ENCODE measurements at places on chromosomes 16 and 17.
A peak's percentile ranks its signal among the peaks of the same experiment; 100 is the strongest.

- DNase-seq: no peak
Observed at GRCh38 chr17:43398724-43399595, at the start of gene ARL4D. ARL4D (plus strand) TSS chr17:43398993; CDS start chr17:43399733, 740 bp downstream.

GRCh38 chr16:30166202-30166902 lies 17.1 kb upstream of the CORO1A start:
- DNase-seq: no peak

GRCh38 chr17:82449883-82450356 lies 632 bp downstream of the CYBC1 start:
- no peak for DNase-seq

- DNase-seq: peak; percentile 8
Observed at GRCh38 chr16:10616756-10617640, 36.6 kb upstream of the EMP2 start.

GRCh38 chr17:9456330-9456729 lies 119.3 kb downstream of the STX8 start:
- DNase-seq: no peak

DNA sequence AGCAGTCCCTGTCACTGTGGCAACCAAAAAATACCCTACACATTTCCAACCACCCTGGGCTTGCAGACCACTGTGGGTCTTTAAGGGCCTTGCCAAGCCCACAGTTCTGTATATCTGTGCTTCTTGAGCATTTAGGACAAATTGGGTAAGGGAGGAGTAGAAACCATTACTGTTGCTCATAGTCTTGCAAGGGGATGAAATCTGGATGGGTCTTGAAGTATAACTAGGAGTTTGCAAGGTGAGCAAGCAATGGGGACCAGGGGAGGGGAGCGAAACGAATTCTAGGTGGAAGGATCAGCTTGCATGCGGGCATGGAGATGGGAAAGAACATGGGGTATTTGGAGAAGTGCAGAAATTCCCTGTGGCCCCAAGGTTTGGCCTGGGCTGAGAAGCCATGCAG lies 202.9 kb downstream of the RAB11FIP4 start:
- DNase-seq: no peak

GRCh38 chr16:82085011-82085779 lies 50.1 kb downstream of the HSD17B2 start:
- no peak for DNase-seq

- no peak for DNase-seq
Observed at GRCh38 chr17:4142107-4142900, 526 bp downstream of the ZZEF1 start.

- no peak for DNase-seq
Observed at GRCh38 chr16:68776821-68777485, 39.9 kb downstream of the CDH1 start.

GRCh38 chr16:82892324-82892723 lies 265.6 kb downstream of the CDH13 start:
- no peak for DNase-seq

- DNase-seq: no peak
Observed at GRCh38 chr16:87472142-87472778, 20.6 kb downstream of the ZCCHC14 start.

- no peak for DNase-seq
Observed at GRCh38 chr16:53057658-53058057, 2.9 kb downstream of the CHD9 start.

- no peak for DNase-seq
Observed at GRCh38 chr17:18315562-18315922, 449 bp downstream of the SMCR8 start.

DNA sequence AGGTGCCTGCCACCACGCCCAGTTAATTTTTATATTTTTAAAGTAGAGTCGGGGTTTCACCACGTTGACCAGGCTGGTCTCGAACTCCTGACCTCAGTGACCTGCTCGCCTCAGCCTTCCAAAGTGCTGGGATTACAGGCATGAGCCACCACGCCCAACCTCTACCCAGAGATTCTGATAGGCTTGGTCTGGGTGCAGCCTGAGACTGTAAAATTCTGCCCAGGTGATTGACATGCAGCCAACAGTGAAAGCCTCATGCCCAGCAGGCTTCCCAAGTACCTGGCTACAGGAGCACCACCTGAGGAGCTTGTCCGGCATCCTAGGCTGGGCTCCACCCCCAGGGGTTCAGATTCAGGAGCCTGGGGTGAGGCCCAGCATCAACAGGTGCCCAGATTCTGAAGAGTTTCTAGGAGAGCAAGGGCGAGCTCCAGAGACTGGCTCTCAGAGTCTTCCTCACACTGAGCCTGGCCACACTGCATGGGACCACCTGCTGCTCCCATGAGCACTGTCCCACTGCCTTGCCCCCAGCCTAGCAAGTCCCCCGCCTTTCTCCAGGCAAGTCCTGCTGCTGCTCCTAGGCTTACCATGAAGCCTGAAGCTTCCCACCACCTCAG lies 16.6 kb downstream of the ZNF385C start:
- DNase-seq: no peak

DNA sequence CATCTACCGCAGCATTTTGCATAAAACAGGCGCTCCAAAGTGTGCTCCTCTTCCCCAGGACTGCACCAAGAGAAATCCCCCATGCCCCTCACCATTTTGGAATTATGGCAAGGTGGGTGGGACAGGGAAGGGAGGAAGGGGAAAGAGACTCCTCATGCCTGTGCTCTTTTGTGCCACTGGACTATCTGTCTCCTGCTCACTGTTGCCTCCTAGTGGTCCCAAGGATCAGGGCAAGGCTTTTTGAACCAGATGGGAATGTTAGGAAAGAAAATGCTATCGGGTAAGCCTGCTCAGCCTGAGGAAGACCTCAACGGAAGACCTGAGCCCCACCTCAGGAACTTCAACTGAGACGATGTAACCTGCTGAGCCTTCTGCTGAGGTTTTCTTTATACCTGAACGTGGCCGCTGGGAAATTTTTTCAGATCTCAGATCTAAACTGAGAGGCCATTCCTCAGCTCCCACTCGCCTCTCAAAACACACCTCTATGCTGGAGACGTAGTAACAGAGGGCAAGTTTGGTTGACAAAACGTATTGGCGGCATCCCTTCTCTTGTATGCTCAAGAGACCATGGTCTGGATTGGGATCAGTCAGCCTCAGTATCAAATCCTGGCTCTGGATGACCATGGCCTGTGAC lies 58.3 kb downstream of the SPACA3 start:
- peak; percentile 31 for DNase-seq

GRCh38 chr17:54891176-54891821 lies 9.4 kb upstream of the TOM1L1 start:
- peak; percentile 57 for DNase-seq

DNA sequence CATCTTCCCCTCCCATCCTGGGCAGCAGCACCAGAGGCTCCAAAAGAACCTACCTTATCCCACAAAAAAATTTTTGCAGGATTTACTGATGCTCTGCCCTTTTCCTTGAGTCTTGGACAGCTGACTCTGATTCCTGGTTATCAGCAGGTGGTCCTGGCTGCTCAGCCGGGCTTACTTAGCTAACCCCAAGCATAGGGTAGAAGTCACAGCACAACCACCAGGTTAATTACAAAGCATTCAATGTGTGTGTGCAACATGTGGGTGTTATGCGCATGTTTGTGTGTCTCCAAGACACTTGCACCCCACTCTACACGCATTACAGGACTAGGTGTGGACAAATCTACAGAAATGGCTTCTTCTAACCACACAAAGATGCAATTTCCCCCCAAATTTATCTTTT lies 36.3 kb downstream of the PECAM1 start:
- no peak for DNase-seq

DNA sequence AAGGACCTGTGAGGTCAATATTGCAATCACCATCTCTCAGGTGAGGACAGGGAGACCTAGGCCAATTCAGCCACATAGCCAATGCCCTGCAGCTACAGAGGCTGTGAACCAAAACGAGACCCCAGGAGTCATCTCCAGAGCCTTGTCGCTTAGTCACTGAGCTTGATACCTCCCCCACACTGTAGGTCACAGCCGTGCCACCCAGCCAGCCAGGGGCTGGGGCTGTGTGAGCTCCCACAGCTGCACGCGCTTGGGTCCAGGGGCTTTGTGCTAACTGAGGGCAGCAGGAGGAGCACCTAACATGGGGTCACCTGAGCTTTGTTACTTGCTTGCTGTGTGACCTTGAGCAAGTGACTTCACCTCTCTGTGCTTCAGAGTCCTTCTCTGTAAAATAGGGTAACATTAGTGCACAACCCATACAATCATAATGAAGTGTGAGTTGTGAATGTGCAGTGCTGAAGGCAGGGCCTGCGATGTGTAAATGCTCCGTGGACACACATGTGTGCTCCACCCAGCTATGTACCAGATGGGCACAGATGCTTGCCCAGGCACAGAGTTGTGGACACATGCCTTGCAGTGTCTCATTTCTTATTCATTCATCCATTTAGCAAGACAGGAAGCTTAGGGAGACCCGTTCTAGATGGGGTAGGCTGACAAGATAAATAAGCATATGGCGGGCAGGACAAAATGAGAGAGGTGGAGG lies 25.9 kb downstream of the SBK1 start:
- DNase-seq: no peak

- no peak for DNase-seq
Observed at GRCh38 chr16:8924214-8924613, 39.5 kb downstream of the USP7 start.

- no peak for DNase-seq
Observed at GRCh38 chr16:66841366-66841765, 2.8 kb upstream of the CA7 start.

GRCh38 chr16:360698-361336 lies 8.3 kb upstream of the AXIN1 start:
- DNase-seq: no peak

DNA sequence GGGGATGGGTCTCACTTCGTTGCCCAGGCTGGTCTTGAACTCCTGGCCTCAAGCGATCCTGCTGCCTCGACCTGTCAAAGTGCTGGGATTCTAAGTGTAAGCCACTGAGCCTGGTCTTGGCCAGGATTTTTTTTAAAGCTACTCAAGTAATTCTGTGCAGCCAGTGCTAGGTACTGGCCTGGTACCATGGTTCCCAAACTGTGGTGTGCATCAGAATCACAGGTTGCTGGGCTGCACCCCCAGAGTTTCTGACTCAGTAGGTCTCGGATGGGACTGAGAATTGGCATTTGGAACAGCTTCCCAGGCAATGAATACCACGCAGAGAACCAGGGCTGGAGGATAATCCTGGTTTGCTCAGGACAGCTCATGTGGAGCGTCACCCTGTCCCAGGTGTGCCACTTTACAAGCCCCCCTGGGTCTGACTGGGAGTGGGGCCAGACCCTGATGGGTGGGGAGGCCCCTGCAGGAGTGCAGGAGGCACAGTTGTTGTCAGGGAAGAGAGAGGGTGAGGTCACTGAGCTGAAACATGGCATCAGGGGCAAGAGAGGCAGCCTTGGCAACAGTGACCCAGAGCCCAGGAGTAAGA lies 10.7 kb upstream of the MRPS23 start:
- no peak for DNase-seq

DNA sequence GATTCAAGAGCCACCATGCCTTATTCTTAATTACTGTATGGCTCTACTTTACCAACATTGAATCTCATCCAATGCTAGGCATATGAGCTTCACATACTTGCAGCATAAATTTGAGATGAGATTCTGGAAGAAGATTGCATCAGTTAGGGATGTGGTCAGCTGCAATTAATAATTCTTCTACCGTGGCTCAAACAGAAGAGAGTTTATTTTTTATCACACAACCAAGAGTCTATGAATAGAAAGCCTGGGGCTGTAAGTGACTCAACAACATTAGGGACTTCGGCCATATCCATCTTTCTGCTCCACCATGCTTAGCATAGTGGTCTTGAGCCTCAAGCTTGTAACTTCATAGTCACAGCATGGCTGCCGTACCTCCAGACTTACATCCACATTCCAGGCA lies 179.4 kb upstream of the IRX6 start:
- DNase-seq: no peak

DNA sequence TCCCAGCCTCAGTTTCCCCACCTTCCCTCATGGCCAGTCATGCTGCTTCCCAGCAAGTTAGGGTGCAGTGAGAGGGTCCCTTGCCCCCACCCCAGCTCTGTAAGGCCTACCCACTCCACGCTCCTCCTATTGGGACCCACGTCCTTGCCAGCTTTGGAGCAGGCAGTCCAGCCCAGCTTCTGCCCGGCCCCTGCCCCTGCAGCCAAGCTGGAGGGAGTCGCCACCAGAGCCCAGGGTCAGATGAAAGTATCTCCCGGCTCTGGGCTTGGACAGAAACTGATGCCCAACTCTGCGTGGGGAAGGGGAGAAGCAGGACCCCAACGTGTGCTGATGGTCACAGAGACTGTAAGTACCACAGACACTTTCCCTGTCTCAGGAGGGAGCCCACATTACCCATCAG lies 32.6 kb downstream of the SDK2 start:
- no peak for DNase-seq

DNA sequence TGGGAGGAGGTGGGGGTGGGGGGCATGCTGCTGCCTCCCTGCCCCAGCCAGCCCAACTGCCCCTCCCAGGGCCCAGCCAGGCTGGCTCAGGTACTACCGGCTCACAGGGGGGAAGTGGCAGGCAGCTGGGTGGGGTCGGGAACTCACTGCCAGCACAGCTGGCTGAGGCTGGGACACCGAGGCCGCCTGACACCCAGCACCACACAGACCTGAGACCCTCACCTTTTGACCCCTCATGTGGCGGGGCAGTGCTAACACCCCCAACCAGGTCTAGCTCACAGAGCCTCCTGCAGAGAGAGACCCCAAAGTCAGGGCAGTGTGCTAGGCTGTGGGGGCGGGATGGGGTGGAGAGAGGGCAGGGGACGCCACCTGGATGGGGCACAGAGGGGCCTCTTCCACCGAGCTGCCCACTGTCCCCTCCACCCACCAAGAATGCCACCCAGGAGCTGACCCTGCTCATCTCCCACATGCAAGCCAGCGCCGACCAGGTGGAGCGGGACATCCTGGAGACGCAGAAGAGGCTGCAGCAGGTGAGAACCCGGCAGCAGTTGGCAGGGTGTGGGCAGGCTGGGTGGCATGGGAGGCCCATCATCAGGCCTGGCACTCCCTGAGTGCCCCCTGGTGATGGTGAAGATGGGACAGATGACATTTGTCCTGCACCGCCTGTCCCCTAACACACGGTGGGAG lies 3.0 kb downstream of the EVPLL start:
- DNase-seq: no peak

DNA sequence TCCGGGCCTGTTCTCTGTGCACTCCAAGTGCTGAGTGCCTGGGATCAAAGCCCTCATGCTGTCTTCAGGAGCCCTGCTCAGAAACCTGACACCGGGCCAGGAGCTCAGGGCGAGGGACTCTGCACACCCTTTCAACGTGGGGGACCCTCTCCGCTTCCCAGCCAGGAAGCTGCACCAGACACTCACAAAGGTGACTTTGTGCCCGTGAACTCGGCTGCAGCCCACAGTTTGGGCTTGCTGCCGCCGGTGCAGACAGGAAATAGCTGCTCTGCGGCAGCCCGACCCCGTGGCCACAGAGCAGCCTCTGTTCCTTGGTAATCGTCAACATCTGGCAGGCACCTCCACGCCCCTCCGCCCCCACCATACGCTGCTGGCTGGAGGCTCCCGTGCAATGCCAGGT lies 93.4 kb upstream of the METRNL start:
- DNase-seq: no peak

GRCh38 chr16:69890114-69890891 lies 60.8 kb upstream of the CLEC18A start:
- DNase-seq: no peak

Data from HCT116 (cell line).